ENCODE measurements at places on chromosomes 4 and X. TPM values are rescaled to one million over a fixed set of nuclear protein-coding genes. Genes with fewer than 3 reads are reported as not detected.

DNA sequence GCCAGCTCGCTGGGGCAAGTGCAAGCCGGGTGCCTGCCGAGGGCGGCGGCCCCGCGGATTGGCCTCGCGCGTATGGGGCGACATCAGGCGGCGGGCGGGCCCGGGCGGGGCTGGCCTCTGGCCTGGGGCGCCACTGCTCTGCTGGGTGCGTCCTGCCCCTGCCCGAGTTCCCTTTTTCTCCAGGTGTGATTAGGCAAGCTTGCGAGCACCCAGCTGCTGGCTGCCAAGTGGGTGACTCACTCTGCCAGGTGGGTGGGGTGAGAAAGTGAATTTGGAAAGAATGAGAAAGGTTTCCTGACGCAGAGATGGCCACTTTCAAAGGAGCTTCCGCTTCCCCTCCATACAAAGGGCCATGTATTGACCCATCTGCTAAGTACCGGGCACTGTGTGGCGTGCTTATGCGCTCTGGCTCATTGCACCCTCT lies 32.5 kb downstream of the FGFBP1 start:
- no peak overlapping the region for H3K4me3 ChIP-seq
- peak; percentile 18 for DNase-seq
- H3K27me3 ChIP-seq: peaks cover 43% of the 10 kb centered on the region
- H3K27ac ChIP-seq: no peak overlapping the region
- no peaks in the 10 kb centered on the region for H3K4me1 ChIP-seq
- no peaks in the 10 kb centered on the region for H3K36me3 ChIP-seq

- no peaks in the 10 kb centered on the region for H3K27me3 ChIP-seq
- no peak for DNase-seq
- no peak overlapping the region for H3K27ac ChIP-seq
- no peaks in the 10 kb centered on the region for H3K4me1 ChIP-seq
- H3K36me3 ChIP-seq: no peaks in the 10 kb centered on the region
These were observed 2.2 kb downstream of the BTK start for GRCh38 chrX:101383679-101384205.

- no peaks in the 10 kb centered on the region for H3K4me1 ChIP-seq
- no peaks in the 10 kb centered on the region for H3K27me3 ChIP-seq
- no peak overlapping the region for H3K27ac ChIP-seq
- H3K36me3 ChIP-seq: no peaks in the 10 kb centered on the region
- no peak for DNase-seq
These were observed 240.1 kb upstream of the CTSO start for GRCh38 chr4:156193800-156194199.

DNA sequence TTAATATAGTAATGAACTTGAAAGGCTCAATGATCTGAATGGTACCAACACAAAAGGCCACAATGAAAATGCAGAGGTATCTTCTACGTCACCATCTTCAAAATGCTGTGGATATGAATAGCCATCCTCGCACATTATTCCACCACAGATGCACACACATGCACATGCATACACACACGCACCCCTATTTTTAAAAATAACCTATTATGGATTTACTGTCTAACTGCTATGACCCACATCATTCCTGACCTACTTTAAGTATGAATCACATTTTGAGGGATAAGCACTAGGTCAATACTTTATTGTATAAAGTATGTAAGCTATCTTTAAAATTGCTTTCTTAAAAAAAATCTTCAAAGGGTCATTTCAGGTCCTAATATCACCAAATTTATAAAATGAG lies 24.4 kb upstream of the CORIN start:
- H3K4me1 ChIP-seq: no peaks in the 10 kb centered on the region
- no peak overlapping the region for H3K4me3 ChIP-seq
- H3K27ac ChIP-seq: no peak overlapping the region
- H3K27me3 ChIP-seq: no peaks in the 10 kb centered on the region
- DNase-seq: no peak

DNA sequence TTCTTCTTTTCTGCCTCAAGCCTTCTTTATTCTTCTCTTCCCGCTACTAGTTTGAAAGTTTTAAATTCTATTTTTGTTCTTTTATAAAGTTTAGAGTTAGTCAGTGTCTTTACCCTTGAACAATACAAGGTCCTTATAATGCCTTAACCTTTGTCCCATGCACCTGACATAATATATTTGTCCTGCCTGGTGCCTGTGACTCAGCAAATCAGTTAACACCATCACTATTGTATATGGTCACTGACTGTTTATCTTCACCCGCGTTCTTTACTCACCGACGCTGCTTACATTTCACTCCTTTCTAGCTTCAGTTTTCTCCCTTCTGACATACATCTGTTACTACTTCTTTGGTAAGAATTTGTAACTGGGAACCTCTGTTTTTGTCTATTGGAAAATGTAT lies 5.7 kb downstream of the SMIM20 start:
- no peak overlapping the region for H3K4me3 ChIP-seq
- peaks cover 54% of the 10 kb centered on the region for H3K4me1 ChIP-seq
- no peaks in the 10 kb centered on the region for H3K27me3 ChIP-seq
- no peak overlapping the region for H3K27ac ChIP-seq
- DNase-seq: no peak
- no peaks in the 10 kb centered on the region for H3K36me3 ChIP-seq

DNA sequence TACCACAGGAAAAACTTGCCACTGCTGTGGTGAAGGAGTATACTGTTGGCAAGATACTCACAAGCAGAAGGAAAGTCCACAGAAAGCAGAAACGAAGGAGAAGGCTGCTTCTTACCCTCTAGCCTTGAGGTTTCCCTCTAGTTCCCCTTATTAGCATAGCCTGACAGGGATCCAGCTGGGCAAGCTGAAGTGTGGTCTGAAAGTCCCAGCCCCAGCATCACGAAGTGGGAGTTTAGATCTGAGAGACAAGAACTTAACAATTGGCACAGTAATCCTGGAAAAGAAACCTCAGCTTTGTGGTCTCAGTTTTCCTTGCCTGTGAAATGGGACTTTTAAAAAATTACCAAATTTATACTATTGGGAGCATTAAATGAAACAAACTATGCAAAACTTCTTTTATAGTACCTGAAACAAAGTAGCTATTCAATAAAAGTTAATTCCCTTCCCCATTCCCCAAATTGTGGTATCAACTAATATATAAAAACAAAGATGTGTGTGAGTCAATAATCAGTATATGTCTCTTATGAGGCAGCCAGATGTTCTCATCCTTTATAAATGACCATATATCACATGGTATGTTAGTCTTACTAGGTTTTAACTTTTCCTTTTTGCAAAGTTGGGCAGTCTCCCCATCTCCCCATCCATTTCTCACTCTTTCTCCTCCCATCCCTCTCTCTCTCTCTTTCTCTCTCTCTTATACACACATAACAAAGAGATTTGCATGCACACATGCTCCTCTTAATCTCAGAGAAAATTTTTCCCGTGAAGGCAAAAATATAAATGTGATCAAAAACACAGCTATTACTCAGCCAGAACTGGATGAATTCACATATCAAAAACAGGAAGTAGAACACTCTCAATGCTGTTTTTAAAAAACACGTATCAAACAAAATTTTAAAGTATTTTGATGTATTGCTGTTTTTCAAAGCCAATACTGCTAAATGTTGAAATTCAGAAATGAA lies 57.8 kb downstream of the SCFD2 start:
- no peak for DNase-seq
- no peak overlapping the region for H3K4me3 ChIP-seq
- no peaks in the 10 kb centered on the region for H3K27me3 ChIP-seq

- H3K36me3 ChIP-seq: no peaks in the 10 kb centered on the region
- peaks cover 10% of the 10 kb centered on the region for H3K4me1 ChIP-seq
- H3K27ac ChIP-seq: no peak overlapping the region
- DNase-seq: no peak
- H3K27me3 ChIP-seq: no peaks in the 10 kb centered on the region
- H3K4me3 ChIP-seq: no peak overlapping the region
These were observed 149.0 kb upstream of the STX18 start for GRCh38 chr4:4690854-4691253.

GRCh38 chr4:110959041-110959643 lies 336.3 kb upstream of the PITX2 start:
- no peaks in the 10 kb centered on the region for H3K36me3 ChIP-seq
- no peak overlapping the region for H3K27ac ChIP-seq
- H3K4me1 ChIP-seq: no peaks in the 10 kb centered on the region
- DNase-seq: no peak
- H3K27me3 ChIP-seq: no peaks in the 10 kb centered on the region

DNA sequence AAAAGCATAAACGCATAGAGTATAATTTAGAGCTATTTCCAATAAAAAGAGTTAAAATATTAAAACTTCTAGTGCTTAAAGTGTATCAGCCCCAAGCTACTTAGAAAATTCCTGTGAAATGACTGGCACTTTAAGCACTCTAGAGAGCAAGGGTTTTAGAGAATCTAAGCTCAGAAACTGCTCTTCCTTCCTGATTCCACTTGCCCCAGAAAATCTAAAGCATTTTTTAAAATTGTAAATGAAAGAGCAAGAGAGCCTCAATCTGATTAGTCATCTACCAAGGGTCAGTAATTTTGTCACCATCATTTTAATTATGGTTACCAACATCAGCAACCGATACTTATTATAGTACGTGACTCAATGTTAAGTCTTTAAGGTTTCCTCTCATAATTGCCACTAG lies 25.0 kb downstream of the CTPS2 start:
- no peaks in the 10 kb centered on the region for H3K4me1 ChIP-seq
- H3K27ac ChIP-seq: no peak overlapping the region
- H3K27me3 ChIP-seq: no peaks in the 10 kb centered on the region
- H3K4me3 ChIP-seq: no peak overlapping the region
- no peak for DNase-seq

GRCh38 chr4:1713003-1713851 lies 1.1 kb upstream of the SLBP start:
- peaks cover 18% of the 10 kb centered on the region for H3K36me3 ChIP-seq
- peaks cover 85% of the 10 kb centered on the region for H3K4me1 ChIP-seq
- H3K27me3 ChIP-seq: no peaks in the 10 kb centered on the region
- H3K27ac ChIP-seq: peak overlapping the region; percentile 99
- no peak for DNase-seq

- H3K4me1 ChIP-seq: peaks cover 87% of the 10 kb centered on the region
- peak overlapping the region; percentile 93 for H3K4me3 ChIP-seq
- no peak for DNase-seq
- peak overlapping the region; percentile 100 for H3K27ac ChIP-seq
These were observed 4.2 kb downstream of the CPEB2 start for GRCh38 chr4:15006416-15007024.

DNA sequence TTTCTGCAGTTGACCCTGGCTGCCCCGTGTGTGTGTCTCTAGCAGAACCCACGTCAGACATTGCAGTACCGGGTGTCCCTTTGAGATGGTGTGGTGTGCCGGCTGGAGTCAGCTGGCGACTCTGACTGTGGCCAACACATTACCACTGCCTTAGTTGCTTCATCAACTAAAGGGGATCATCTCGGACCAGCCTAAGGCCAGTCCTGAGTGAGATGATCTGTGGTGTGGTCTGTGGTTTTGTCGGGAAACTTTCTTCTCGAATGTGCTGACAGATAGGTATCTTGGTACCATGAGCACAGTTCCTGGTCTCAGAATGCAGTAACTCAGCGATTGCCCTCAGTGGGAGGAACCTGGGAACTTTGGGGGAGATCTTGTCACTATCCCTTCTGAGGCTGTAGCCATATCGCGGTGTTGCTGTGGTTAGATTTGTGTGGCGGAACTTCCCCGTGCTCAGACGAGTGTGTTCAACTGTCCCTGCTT lies 15.8 kb downstream of the TBC1D14 start:
- peaks cover 21% of the 10 kb centered on the region for H3K36me3 ChIP-seq
- peak overlapping the region; percentile 63 for H3K27ac ChIP-seq
- no peak overlapping the region for H3K4me3 ChIP-seq
- no peaks in the 10 kb centered on the region for H3K27me3 ChIP-seq
- H3K4me1 ChIP-seq: peaks cover 56% of the 10 kb centered on the region
- no peak for DNase-seq

GRCh38 chr4:99816545-99817308 lies at the start of gene DAPP1:
Gene DAPP1, plus strand, starts transcription at chr4:99816827. Its CDS starts 87 bp downstream, at chr4:99816914.
- peak within 1 kb of the TSS; percentile 42 for H3K27ac ChIP-seq
- H3K4me3 ChIP-seq: peak within 1 kb of the TSS; percentile 27
- peaks cover 6% of the 10 kb centered on the region for H3K27me3 ChIP-seq
- H3K36me3 ChIP-seq: no peaks in the 10 kb centered on the region
- DNase-seq: peak; percentile 17

- no peaks in the 10 kb centered on the region for H3K36me3 ChIP-seq
- H3K4me3 ChIP-seq: no peak overlapping the region
- no peaks in the 10 kb centered on the region for H3K4me1 ChIP-seq
- H3K27ac ChIP-seq: no peak overlapping the region
These were observed 8.0 kb downstream of the SFRP2 start for GRCh38 chr4:153780876-153781275.

GRCh38 chr4:160299608-160300007 lies 1196.7 kb downstream of the RAPGEF2 start:
- H3K4me1 ChIP-seq: no peaks in the 10 kb centered on the region
- no peak for DNase-seq
- no peaks in the 10 kb centered on the region for H3K27me3 ChIP-seq
- H3K27ac ChIP-seq: no peak overlapping the region
- H3K36me3 ChIP-seq: no peaks in the 10 kb centered on the region
- H3K4me3 ChIP-seq: no peak overlapping the region

- H3K27me3 ChIP-seq: no peaks in the 10 kb centered on the region
- H3K27ac ChIP-seq: peak overlapping the region; percentile 37
- no peak for DNase-seq
- H3K36me3 ChIP-seq: no peaks in the 10 kb centered on the region
- H3K4me1 ChIP-seq: peaks cover 41% of the 10 kb centered on the region
- no peak overlapping the region for H3K4me3 ChIP-seq
These were observed 345.3 kb downstream of the SPRY1 start for GRCh38 chr4:123741906-123742305.

GRCh38 chr4:145097331-145097820 lies 620 bp downstream of the ANAPC10 start:
- H3K4me3 ChIP-seq: peak overlapping the region; percentile 86
- DNase-seq: no peak
- peaks cover 66% of the 10 kb centered on the region for H3K4me1 ChIP-seq
- peaks cover 37% of the 10 kb centered on the region for H3K36me3 ChIP-seq

DNA sequence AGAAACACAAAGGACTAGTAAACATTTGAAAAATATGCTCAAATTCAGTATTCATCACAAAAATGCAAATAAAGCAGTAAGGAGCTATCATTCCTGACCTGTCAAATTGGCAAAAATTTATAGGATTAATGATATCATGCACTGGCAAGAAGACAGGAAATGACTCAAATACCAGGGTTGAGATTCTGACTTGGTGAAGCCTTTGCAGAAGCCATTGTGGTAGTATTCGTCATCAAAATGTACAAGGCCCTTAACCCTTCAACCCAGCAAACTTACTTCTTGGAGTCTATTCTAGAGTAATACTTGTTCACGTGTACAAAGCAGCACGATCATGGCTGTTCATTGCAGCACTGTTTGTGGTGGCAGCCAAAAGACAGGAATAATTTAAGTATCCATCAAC lies 132.4 kb downstream of the ENOX2 start:
- H3K27ac ChIP-seq: peak overlapping the region; percentile 30
- H3K4me3 ChIP-seq: no peak overlapping the region
- no peaks in the 10 kb centered on the region for H3K27me3 ChIP-seq
- DNase-seq: no peak
- no peaks in the 10 kb centered on the region for H3K36me3 ChIP-seq
- H3K4me1 ChIP-seq: peaks cover 12% of the 10 kb centered on the region

The CXCL10 gene
- not detected for total RNA-seq

The PDE6B gene
- 2.7 TPM for total RNA-seq

The UGT2B17 gene
- not detected for total RNA-seq

The VCX3A gene
- not detected for total RNA-seq

The TMEM154 gene
- total RNA-seq: 1.4 TPM

The FREM3 gene
- not detected for total RNA-seq

The NLRP2B gene
- not detected for total RNA-seq

The CENPVL1 gene
- not detected for total RNA-seq

The GPR143 gene
- not detected for total RNA-seq

The SULT1E1 gene
- total RNA-seq: not detected
